ENCODE measurements at places on chromosomes 12 and 14. TPM values are rescaled to one million over a fixed set of nuclear protein-coding genes. Genes with fewer than 3 reads are reported as not detected.

Gene SOX5
- polyA plus RNA-seq = 0.21 TPM

Gene FOXG1
- polyA plus RNA-seq = not detected

Gene TMCC3
- 0.42 TPM for polyA plus RNA-seq

Gene NOS1
- polyA plus RNA-seq = 0.02 TPM

Gene KRT6A
- polyA plus RNA-seq = not detected

Gene SCNN1A
- polyA plus RNA-seq = 0.71 TPM

Gene PITPNM2
- polyA plus RNA-seq = 3.7 TPM

Gene ADAM21
- 1.6 TPM for polyA plus RNA-seq

Gene ACOT6
- polyA plus RNA-seq = not detected

- no peak for DNase-seq
These were observed 240.3 kb downstream of the ZFP36L1 start for GRCh38 chr14:68552602-68553001.

GRCh38 chr12:121536899-121537813, 43.7 kb downstream of the KDM2B start:
- DNase-seq = peak; percentile 88

- no peak for DNase-seq
These were observed 39.3 kb downstream of the EP400 start for GRCh38 chr12:131989021-131989420.

GRCh38 chr12:32561931-32562341, 117.2 kb upstream of the DNM1L start:
- no peak for DNase-seq

GRCh38 chr14:23121361-23121771, 2.3 kb upstream of the CEBPE start:
- DNase-seq = no peak

DNA sequence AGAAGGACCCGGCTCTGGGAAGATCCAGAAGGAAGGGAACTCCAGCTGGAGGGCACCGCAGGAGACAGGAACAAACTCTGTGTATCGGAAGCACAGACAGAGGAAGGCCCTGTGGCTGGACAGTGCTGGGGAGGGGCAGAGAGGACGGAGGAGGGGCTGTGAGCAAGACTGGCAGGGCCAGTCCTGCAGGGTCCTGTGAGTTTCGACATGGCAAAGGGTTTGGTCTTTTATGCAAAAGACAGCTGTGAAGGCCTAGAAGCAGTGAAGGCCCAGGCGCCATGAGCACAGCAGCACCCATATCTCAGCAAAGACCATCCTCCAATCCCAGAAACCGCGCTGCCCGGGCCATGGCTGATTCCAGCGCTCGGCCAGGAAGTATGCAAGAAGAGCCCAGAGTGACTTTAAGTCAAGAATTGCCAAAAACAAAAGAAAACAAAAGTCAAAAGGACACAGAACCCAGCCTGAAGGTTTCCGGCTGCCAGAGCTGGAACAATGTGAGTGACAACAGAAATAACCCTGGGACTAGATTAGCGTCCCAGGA, 126.5 kb downstream of the NCOR2 start:
- no peak for DNase-seq

- no peak for DNase-seq
These were observed 43.8 kb upstream of the LTBP2 start for GRCh38 chr14:74655599-74656395.

DNA sequence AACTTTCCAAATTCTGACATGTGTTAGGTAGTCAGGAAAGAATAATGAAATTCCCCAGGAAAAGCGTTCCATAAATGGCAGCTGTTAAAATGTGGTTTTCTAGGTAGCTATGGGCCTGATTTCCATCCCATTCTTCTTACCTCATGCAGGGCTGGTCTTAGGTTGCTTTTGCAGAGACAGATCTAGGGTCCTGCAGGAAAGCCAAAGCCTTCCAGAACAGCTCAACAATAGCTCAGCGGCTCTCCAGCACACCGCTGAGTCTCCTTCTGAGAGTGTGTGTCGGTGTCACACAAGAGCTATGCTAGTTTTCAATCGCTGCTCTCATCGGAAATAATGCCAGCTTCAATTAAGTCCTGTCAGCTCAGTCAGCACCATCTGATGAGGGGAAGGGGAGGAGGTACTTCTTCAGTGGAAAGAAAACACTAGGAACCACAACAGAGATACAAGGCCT, 106.7 kb downstream of the TMEM30B start:
- DNase-seq = no peak

GRCh38 chr14:28382444-28383190, 384.0 kb upstream of the FOXG1 start:
- DNase-seq = no peak

- DNase-seq = peak; percentile 24
These were observed 15.2 kb upstream of the EAPP start for GRCh38 chr14:34554540-34555250.

- no peak for DNase-seq
These were observed 278.2 kb downstream of the FOXN3 start for GRCh38 chr14:89138846-89139245.

- no peak for DNase-seq
These were observed 13.8 kb upstream of the PRKD1 start for GRCh38 chr14:29941401-29941800.

DNA sequence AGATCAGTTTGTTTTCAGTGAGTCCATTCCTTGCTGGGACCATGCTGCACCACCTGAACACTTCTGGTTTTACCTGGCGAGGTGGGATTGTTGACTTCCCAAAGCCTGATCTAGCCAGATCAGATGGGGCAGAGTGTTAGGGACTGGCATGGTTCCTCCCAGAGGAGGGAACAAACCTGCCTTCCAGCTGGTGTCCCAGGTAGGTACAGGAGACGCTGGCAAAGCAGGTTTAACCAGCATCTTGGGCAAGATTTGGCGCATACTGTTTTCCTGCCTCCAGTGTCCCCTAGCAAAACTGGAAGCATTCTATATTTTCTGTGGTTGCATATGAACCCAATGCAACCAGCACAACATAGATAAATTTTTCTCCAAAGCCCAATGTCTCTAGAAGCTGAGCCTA, 14.6 kb upstream of the FOS start:
- no peak for DNase-seq

GRCh38 chr14:92443741-92444140, 69.8 kb upstream of the RIN3 start:
- DNase-seq = no peak

DNA sequence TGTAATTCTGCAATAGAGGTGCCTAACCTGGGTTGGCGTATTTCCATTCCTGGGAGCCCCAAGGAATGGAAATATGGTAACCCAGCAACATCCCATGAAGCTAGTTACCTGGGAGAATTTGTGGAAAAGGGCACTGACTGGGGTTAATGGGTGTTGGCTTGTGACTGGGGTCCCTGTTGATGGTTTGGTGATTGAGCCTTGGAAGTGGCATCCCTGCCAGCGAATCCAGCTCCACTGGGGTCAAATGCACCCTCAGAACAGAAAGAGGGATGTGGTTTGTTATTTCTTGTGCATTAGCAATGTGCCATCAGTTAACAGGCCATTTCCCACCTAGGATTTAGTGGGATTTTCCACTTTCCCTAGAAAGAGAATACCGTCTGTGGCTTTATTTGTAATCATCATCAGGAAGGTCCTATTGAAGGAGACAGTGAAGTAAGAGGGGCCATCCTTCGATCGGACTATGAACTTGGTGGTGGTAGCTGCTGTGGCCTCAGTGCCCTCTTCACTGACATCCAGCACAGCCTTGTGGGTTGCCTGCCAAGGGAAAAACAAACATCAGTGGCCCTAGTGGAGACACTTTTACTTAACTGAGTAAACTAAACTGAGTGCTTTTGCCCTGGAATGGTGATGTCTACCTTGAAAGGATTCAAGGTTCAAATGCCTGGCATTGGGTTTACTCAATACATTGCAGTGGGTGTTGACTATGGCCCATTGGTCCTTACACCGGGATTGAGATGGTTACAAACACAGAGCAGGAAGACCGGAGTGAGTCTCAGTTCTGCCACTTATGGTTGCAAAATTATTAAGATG, 10.4 kb upstream of the SERPINA11 start:
- no peak for DNase-seq

- DNase-seq = no peak
These were observed 119.5 kb downstream of the PIWIL1 start for GRCh38 chr12:130457215-130457614.

DNA sequence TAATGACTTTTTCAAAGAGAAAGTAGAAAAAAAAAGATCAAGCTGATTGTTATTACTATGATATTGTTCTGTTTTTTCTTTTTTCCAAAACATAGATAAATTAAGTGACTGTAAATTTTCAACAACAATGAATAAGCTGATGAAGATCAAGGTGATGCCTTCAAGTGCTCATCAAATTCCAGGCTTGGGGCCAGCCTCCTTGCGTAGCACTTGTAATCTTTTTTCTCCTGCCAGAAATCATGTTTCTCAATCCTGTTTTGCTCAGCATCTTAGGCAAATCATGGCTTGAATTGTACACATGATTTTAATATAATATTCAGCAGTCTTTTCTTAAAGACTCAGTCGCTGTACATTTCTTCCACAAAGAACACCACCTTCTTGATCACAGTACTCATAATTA, 333.2 kb downstream of the NPAS3 start:
- DNase-seq = no peak

GRCh38 chr12:27595231-27595642, 71.2 kb downstream of the PPFIBP1 start:
- DNase-seq = peak; percentile 48
